ENCODE measurements at places on chromosomes 16 and 17. TPM values are rescaled to one million over a fixed set of nuclear protein-coding genes. Genes with fewer than 3 reads are reported as not detected.

DNA sequence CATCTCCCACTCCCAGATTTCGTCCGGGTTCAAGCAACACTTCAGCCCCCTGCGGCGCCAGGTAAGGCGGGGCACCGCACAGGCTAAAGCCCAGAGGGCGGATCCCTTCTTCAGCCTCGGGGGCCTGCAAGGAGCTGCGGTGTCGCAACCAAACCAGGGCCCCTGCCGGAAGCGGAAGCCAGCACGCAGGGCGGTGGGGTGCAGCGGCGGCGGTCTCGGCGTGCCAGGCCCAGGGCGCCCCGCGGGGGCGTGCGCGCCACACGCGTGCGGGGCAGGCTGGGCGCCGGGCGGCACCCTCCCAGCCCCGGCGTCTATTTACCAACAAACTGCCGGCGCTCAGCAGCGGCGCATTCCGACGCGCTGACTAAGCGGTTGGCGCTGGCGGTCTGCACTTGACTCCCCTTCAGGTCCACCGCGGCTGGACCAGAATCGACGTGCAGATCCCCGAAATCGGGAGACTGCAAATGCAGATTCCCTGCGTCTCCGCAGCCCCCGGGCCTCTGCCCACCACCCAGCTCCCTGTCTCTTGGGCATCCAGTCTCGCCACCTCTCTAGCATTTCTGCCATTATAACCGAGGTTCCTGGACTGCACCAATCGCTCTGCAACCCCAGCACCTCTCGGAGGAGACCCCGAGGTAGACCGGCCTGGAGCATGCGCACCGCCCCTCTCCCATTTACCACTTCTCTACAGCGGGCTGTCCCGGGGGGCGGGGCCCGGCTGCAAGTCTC, 421 bp upstream of the DLX4 start:
- peaks cover 62% of the 10 kb centered on the region for H3K4me1 ChIP-seq
- no peak for DNase-seq
- H3K36me3 ChIP-seq: no peaks in the 10 kb centered on the region
- H3K27ac ChIP-seq: no peak overlapping the region
- peaks cover 79% of the 10 kb centered on the region for H3K27me3 ChIP-seq

DNA sequence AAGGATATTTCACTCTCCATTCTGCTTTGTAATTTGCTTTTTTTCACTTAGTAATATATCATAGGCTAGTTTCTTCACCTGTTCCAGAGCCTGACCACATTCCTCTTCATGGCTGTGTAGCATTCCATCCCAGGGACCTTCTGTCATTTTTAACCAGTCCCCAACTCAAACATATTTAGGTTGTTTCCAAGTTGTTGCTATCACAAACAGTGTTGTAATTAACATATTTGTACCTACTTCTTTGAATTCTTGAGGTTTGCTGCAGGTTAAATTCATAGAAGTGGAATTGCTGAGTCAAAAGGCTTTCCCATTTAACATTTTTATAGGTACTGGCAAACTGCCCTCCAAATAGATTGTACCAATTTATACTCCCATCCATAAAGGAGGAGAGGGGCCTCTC, 65.1 kb upstream of the MED9 start:
- DNase-seq: no peak
- no peak overlapping the region for H3K27ac ChIP-seq
- no peaks in the 10 kb centered on the region for H3K36me3 ChIP-seq
- H3K27me3 ChIP-seq: peaks cover 13% of the 10 kb centered on the region

DNA sequence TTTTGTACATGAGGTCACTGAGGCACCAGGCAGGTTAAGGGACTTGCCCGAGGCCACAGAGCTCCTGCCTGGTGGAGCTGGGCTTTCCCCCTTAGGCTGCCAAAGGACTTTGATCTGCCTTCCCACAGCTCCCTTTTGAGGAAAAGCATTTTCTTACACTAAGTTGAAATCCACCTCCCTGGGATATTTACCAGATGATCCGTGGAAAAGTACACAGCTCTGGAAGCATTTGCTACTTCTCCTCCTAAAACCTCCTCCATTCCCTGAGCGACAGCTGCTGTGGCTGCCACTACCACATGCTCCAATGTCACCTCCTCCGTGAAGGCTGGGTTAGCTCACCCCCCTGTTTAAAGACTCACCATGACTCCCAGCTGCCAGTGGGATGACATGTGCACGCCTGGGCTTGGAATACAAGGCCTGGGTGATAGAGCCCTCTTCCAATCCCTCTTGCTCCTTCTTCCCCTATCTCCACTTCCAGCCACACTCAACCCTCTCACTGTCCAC, 1.2 kb upstream of the MPRIP start:
- peak overlapping the region; percentile 77 for H3K27ac ChIP-seq
- peaks cover 38% of the 10 kb centered on the region for H3K4me1 ChIP-seq
- no peaks in the 10 kb centered on the region for H3K36me3 ChIP-seq

- peaks cover 11% of the 10 kb centered on the region for H3K4me1 ChIP-seq
- no peak overlapping the region for H3K4me3 ChIP-seq
- H3K27me3 ChIP-seq: no peaks in the 10 kb centered on the region
- DNase-seq: no peak
These were observed 17.2 kb downstream of the MNT start for GRCh38 chr17:2383628-2384167.

CFAP97D1 gene
- 0.13 TPM for total RNA-seq

UBALD2 gene
- total RNA-seq: 12.2 TPM

RRAD gene
- 170 TPM for total RNA-seq
